Hypothalamus (tissue), 51 donors: ENCODE measurements at places on chromosomes 7 and 10.

- no peak for DNase-seq
Measured at GRCh38 chr10:100020142-100020885, 10.6 kb upstream of the DNMBP start.

DNA sequence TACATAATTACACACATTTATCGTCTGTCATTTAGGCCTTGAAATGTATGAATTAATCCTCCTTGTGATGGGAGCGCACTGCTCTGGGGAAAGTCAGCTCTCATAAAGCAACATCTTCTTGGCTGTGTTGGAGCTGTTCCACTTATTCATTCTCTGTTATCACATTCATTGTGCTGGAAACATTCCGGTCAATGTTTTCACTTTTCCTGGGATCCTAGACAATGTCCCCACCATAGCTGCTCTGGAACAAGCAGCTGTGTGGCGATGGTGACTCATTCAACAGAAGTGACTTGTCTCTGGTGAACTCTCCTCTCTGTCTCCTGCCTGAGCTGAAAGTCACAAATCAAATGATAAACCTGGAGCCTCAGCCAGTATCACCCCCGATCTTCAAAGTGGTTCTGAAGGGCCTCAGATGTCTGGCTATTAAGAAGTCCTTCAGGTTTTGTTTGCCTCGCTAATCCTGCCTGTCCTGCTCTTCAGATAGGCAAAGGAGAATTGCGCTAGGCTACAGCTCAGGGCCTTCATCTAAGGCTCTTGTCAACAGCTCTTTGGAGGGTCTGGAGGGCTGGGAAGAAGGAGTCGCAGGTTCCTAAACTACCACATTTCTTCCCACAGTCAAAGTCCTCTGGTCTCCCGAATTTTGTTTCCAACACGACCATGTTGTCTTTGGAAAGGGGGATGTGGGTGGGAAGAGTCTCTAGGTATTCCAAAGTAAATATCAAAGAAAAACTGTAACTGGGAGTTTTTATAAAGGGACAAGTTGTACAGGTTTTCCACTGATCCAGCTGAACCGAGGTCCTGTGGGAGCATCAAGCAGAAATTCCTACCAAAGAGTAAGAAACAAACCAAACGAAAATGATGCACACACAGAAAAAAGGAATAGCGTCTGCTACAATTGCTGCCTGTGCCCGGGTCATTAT is 29.3 kb downstream of the KLF6 start:
- no peak for DNase-seq

DNA sequence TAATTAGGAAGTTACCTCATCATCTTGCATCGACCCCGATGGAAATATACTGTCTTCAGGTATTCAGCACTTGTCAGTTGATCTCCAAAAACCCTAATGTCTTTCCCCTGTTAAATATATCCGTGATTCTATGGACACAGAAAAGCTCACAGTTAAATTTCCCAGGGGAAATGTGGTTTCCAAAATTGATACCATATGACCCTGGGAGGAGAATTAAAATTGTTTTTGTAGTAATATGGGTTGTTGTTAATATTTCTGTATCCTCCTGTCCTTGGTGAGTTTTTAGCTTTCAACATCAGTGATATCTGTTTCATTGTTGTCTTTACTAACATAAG is 132.1 kb downstream of the CELF2 start:
- no peak for DNase-seq

DNA sequence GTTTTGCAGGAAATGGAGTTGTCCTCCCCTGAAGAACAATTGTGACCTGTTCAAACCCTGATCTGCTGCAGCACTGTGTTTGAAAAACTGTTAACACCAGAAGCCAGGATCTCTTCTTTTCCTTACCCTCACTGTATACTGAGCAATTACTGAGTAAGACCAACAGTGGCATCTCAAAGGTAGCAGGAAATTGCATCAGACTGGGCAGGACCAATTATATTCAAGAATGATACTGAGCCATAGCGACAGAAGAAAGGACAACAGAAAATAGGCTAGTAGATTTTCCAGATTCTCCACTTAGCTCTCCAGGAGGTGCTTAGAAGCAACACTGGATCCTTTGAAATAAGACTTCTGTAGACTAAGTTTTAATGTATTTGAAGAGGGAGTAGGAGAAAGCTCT is 57.4 kb upstream of the INHBA start:
- no peak for DNase-seq

- no peak for DNase-seq
Measured at GRCh38 chr10:125089469-125089868, 70.9 kb downstream of the CTBP2 start.

GRCh38 chr7:149239345-149240143 is at the start of gene ZNF212:
TSS of gene ZNF212 (plus strand) at chr7:149239651. CDS start at chr7:149239779, 128 bp downstream.
- DNase-seq = peak; percentile 89
